Activated naive CD4-positive, alpha-beta T cell (primary cell): ENCODE measurements at places on chromosomes 12 and 14.

GRCh38 chr12:13223941-13224340, 27.4 kb downstream of the EMP1 start:
- no peak for DNase-seq

- DNase-seq, result no peak
Observed at GRCh38 chr12:12505544-12506495, 56.8 kb downstream of the DUSP16 start.

- no peak for DNase-seq
Observed at GRCh38 chr14:32934073-32934880, 4.4 kb upstream of the NPAS3 start.

DNA sequence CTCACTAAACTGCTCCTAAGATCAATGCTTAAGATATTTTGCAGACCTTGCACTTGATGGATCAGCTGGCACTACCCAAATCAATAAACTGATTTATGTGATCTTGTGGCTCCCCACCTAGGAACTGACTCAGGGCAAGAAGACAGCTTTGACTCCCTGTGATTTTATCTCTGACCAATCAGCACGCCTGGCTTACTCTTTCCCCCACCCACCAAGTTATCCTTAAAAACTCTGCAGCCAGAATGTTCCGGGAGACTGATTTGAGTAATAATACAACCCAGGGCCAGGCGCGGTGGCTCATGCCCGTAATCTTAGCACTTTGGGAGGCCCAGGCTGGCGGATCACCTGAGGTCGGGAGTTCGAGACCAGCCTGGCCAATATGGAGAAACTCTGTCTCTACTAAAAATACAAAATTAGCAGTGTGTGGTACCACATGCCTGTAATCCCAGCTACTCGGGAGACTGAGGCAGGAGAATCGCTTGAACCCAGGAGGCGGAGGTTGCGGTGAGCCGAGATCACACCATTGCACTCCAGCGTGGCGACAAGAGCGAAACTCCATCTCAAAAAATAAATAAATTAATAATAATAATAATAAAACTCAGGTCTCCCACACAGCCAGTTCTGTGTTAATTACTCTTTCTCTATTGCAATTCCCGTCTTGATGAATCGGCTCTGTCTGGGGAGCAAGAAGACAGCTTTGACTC, 12.0 kb downstream of the MORN3 start:
- no peak for DNase-seq

DNA sequence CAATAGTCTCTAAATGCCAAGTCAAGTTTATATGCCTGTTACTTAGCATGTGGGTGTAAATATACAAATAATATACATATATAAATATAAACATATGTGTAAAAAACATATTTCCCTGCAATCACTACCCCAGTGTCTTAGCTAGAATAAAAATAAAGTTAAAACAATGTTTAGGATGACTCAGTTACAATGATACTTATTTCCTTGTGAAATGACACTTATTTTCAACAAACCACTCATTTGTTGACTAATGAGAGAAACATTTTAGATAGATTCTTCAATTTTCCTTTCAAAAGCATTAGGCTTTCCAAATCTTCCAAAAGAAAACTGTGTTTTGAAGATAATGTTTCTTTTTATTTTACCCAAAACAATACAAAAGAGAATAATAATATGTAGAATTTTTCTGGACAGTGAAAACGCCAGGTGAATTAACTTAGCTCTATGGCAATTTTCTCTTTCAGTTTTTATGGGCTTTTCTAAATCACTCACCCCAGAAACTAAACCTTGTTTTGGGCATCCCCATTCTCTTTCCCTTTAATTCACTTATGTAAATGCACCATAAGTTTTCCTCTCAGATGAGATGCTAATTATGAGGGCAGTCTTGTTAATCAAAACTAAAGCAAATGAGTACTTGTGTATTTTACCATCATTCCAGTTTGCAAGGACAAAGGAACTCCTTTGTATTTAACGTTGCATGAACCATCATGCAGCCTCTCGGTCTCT, 465.9 kb downstream of the BCAT1 start:
- no peak for DNase-seq

GRCh38 chr12:12715459-12716150, 1.6 kb upstream of the CDKN1B start:
- no peak for DNase-seq

DNA sequence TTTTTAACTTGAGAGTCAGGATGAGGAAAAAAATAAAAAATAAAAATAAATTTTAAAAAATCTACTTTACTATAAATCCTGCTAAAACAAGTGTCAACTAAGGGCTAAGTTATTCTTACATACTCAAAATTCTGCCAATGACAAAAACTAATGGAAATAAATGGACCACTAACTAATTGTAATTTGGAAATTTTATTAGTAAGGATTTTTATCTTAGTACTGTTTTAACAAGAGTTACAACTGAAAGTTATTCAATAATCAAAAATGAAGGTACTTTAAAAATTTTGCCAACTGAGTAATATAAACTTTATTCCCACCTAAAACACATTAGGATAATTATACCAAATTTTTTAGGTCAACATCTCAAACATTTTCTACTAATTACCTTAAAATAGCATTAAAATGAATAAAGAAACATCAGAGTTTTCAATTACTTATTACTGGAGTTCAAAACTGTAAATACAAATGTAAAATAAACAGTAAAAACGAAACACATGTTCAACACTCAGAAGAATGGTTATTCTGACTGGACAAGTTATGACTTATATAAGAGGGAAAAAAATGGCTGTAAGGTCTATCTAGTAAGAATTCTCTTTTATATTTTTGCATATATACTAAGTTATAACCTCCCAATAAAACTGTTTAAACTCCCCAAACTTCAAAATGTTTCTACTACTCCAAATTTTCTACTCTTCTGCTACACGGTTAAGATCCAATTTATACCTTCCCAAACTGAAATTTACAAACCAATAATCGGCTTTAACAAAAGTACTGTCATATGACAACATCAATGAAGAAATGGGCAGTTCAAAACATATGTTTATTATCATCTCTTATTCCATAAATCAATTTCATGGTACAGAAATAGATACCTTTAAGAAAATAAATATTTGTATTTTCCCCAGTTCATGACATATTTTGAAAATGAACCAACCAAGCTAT, 2.7 kb downstream of the HECTD1 start:
- DNase-seq, result no peak

DNA sequence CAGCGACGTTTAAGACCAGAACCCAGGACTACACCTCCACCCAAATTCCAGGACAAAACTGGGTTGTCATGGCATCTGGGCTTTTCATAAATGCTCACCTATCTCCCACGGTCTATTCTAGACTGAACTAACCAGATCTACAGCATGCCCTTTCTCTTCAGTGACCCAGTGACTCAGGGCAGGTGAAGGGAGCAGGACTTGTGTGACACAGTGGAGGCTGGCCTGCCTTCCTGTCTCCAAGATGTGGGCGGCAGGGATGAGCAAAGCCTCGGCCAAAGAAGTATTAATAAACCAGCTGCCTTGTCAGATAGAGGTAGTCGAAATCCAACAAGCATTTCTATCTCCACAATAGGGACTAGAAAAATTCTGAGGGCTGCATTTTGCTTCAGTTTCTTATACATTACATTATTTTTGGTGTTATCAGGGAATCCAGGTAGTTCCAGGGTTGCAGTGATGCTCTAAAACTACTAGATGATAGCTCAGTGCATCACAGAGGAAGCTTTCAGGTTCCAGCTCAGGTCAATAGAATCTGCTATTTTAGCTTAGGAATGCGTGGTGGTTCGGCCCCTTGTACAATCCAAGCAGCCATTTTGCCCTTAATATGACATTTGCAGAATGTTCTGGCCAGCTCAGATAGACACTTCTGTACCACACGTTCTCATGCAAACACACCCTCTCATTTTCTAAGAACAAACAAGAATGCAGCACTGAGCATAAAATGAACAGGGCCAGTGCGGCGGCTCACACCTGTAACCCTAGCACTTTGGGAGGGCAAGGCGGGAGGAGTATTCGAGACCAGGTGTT, 4.2 kb upstream of the GLRX5 start:
- DNase-seq, result no peak

GRCh38 chr12:31118347-31119191, 44.9 kb downstream of the DDX11 start:
- DNase-seq, result peak; percentile 41

DNA sequence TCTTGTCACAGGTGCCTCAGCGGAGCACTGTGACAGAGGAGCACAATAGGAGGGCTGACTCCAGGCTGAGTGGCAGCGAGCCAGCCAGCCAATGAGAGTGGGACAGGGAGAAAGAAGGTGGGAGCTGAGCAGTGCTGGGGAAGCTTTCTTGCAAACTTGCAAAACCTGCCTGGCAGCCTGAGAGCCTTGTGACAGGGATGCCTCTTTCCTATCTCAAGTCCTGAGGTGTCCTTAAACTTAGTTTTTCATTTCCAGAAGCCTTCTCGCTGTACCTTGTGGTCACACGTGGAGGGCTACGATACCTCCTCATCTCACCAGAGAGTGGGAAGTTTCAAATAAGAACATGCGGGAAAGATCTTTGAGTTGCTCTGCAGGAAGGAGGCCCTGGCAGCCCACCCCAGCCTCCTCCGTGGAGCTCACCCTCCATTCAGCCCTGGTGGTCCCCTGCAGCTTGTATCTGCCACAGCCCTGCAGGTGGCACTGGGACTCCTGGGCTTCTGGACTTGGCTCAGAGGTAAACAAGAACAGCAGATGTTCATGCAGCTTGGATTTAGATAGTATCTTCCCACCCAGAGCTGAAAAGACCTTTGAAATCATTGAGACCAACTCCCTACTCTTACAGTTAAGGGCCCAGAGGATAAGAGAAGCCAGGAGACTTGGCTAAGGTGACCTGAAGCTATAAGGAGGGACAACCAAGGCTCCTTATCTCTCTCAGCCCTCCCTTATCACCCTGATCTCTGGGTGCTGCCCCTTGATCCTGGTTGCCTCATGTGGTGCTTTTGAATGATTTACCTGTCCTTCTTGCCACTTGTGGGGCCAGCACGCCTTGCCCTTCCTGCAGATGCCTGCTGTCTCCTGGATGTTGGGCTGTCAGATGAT, 153.5 kb upstream of the MAX start:
- DNase-seq, result no peak

DNA sequence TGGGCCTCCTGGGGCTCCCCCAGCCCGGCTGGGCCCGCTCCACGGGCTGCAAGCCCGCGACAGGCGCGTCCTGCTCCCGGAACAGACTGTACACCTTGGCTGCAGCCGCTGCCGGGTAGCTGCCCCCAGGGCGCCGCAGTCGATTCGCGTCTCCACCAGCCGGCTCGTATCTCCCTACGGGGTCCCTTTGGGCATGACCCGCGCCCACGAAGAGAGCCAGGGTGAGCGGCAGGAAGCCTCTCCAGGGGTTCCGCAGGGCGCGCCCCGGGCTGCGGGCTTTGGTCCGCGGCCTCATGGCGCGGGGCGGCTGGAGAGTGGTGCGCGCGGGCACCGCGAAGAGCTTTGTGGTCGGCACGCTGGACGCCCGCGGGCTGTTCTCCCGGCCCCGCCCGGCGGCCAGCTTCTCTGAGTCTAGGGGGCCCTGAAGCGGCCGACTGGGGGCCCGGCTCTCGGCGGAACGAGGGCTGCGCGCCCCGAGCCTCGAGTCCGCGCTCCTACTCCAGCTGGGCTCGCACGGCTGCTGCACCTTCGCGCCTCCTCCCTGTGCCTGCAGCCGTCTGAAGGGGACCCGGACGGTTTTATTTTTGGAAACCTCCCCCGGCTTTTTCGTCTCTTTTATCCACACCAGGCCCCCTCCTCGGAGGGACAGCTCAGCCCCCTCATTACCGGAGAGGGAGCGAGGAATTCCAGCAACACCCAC, at the start of gene LTBP2:
LTBP2 (minus strand) TSS at position 588 of the 700 bp plus-strand sequence; CDS start at position 295, 293 bp downstream.
- no peak for DNase-seq

GRCh38 chr14:78863143-78863542, 693.0 kb downstream of the NRXN3 start:
- DNase-seq, result no peak

DNA sequence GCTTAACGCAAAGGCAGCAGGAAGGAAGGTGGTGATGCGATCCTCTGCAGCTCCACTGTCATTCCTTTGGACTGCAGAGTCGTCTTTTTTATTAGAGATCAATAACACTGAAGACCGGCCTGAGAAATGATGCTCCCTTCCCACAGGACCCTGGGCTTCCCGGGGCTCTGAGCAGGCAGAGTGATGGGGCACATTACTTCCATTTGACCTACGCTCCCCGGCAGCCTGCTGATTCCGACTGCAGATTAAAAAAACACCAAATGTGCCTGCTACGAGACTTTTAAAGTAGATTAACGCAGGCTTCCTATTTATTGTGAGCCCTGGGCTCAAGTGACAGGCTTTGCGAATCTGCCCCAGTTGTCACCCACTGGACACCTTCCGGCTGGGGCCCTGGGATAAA, 37.5 kb downstream of the KCNA1 start:
- no peak for DNase-seq

- no peak for DNase-seq
Observed at GRCh38 chr12:65362234-65363031, 84.0 kb downstream of the MSRB3 start.

DNA sequence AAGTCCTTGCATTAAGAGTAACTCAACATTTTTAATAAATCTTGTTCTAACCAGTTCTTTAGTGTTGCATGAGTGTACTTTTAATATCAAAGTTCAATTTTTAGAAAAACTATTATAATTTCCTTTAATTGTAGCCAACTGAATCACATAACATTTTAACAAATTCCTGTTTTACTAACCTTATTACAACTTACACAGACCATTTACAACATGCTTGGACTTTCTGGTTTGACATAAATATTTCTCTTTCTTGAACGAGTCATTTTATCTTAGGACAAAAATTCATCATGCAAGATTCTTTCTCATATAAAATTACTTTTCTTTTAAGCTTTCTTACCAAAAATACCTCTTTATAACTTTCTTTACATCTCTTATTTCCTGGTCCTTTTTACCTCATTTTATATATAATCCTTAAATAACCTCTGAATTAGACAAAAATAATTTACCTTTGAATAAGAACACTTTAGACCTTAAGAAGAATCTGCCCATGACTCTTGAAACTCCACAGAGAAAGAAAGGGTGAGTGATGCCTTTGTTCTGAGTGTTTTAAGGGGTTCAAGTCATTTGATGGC, 3.9 kb downstream of the SLCO1A2 start:
- DNase-seq, result no peak

DNA sequence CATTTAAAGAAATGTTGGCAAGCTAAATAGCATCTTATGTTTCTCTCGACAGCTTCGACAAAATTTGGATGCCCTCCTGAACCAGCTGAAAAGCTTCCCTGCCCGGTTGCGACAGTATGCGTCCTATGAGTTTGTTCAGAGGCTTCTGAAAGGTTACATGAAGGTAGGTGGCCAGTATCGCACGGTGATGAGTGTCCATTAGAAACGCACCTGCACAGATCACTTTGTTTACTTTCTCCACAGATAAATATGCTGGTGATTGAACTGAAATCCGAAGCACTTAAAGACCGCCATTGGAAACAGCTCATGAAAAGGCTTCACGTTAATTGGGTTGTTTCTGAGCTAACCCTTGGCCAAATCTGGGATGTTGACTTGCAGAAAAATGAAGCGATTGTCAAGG, 36.5 kb downstream of the DYNC1H1 start:
- DNase-seq, result no peak

GRCh38 chr12:22803725-22804124, 178.8 kb downstream of the ETNK1 start:
- DNase-seq, result no peak

- DNase-seq, result no peak
Observed at GRCh38 chr14:75406102-75406501, 21.7 kb upstream of the JDP2 start.
